ENCODE measurements at places on chromosomes 11 and 22.

DNA sequence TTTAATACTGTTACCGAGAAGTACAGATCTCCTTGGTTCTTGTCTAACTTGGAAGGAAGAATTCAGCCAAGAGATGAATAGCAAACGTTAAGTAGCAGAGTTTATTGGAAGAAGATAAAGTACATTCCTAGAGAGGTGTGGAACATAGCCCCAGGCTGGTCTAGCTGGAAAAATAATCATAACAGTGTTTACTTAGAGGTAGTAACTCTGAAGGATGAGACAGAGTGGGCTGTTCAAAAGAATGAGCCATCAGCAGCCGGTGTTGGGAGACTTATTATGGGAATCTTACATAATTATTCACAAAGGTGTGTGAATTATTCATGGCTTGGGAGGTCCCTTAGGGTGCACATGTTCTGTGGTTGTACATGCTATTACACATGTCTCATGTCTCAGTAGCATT lies 276.5 kb downstream of the LUZP2 start:
- DNase-seq, result no peak

DNA sequence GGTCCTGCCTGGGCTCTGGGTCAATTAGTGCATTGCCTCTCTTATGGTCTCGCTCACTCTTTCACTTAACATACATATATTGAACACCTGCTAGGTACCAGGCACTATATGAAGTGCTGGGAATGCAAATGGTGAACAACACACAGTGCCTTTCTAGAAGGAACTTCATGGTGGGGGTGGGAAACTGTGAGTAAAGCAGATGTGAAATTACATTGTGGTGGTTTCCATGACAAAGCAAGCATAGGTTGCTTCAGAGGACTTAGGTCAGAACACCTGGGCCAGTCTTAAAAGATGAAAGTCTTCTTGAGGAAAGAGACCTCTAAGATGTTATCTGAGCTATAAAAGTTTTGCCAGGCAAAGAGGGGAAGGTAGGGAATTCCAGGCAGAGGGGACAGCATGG lies 231.3 kb downstream of the BUD13 start:
- no peak for DNase-seq

- no peak for DNase-seq
Observed at GRCh38 chr22:50599816-50600455, 657 bp upstream of the MAPK8IP2 start.

DNA sequence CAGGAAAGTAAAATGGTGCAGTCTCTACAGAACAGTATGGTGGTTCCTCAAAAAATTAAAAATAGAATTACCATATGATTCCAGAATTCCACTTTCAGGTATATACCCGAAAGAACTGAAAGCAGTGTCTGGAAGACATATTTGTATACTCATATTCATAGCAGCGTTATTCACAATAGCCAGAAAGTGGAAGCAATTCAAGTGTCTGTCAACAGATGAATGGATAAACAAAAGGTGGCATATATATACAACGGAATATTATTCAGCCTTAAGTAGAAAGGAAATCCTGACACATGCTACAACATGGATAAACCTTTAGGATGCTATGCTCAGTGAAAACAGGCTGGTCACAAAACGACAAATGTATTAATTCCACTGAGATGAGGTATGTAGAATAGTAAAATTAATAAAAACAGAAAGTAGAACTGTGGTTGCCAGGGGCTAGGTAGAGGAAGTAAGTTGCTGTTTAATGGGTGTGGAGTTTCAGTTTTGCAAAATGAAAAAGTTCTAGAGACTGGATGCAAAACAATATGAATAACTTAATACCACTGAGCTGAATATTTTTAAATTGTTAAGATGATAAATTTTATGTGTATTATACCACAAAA lies 14.5 kb downstream of the SAA1 start:
- no peak for DNase-seq

- no peak for DNase-seq
Observed at GRCh38 chr11:35491231-35491871, 34.1 kb downstream of the PAMR1 start.

GRCh38 chr11:85698195-85698594 lies 12.2 kb upstream of the CCDC89 start:
- no peak for DNase-seq

DNA sequence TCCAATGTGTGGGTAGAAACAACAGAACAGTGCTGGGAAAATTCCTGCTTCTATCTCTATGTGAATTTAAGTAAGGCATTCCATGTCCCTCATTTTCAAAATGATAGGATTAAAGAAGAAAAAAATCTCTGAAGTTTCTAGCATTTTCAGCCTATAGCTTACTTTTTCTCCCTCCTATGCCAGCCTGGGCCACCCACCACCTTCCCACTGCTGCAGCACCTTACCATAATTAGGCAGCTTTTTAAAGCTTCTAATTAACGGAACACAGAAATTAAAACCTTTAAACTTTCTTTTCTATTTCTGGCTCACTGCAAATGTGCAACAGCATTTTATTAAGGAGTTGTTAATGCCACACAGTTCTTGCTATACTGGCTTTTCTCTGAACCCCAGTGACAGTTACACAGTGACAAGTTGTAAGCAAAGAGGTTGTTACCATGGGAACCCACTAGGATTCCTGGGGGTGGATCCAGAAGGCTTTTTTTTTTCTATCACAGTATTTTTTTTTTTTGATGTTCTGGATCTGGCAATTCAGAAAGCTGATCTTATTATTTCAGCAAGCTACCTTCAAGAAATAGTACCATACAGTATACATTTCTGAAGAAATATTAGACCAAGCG lies 20.2 kb downstream of the CELF1 start:
- no peak for DNase-seq

- DNase-seq, result no peak
Observed at GRCh38 chr11:13271060-13271693, 6.4 kb upstream of the BMAL1 start.

- no peak for DNase-seq
Observed at GRCh38 chr11:126317756-126318573, 14.1 kb downstream of the DCPS start.

GRCh38 chr11:134406264-134407185 lies 5.5 kb downstream of the B3GAT1 start:
- DNase-seq, result peak; percentile 70

GRCh38 chr11:132161403-132162078 lies 791.1 kb downstream of the NTM start:
- DNase-seq, result no peak

- no peak for DNase-seq
Observed at GRCh38 chr22:38038890-38039812, 18.1 kb upstream of the PICK1 start.

- no peak for DNase-seq
Observed at GRCh38 chr11:12494699-12495098, 117.3 kb downstream of the PARVA start.

- DNase-seq, result no peak
Observed at GRCh38 chr22:25853078-25853477, 111.1 kb downstream of the MYO18B start.

DNA sequence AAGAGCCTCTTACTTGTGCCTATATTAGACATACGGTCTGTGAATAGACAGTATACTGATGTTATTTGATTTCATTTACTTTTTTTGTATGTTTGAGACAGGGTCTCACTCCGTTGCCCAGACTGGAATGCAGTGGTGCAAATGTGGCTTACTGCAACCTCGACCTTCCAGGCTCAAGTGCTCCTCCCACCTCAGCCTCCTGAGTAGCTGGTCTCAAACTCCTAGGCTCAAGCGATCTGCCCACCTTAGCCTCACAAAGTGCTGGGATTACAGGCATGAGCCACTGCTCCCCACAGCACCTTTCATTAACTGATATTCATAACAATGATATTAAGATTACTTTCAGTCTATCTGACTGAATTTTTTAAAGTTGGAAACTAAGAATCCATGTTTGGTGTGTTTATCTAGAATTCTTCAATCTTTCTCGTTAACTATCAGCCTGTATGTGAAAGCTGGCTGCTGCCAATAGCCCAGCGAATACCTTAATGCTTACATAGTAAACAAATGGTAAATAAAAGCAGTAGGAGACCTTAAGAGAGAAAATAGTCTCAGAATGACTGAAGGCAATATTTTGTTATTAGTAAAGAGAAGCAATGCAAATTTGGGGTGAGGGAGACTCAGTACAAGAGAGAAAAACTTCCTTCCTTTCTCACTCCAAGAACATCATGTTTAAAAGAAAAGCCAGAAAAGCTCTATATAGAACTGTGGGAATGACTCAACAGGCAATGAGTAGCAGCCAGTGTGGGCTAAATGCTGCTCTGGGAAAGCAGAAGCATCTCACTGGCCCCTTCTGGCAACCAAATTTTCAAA lies 101.9 kb downstream of the MRTFA start:
- no peak for DNase-seq

DNA sequence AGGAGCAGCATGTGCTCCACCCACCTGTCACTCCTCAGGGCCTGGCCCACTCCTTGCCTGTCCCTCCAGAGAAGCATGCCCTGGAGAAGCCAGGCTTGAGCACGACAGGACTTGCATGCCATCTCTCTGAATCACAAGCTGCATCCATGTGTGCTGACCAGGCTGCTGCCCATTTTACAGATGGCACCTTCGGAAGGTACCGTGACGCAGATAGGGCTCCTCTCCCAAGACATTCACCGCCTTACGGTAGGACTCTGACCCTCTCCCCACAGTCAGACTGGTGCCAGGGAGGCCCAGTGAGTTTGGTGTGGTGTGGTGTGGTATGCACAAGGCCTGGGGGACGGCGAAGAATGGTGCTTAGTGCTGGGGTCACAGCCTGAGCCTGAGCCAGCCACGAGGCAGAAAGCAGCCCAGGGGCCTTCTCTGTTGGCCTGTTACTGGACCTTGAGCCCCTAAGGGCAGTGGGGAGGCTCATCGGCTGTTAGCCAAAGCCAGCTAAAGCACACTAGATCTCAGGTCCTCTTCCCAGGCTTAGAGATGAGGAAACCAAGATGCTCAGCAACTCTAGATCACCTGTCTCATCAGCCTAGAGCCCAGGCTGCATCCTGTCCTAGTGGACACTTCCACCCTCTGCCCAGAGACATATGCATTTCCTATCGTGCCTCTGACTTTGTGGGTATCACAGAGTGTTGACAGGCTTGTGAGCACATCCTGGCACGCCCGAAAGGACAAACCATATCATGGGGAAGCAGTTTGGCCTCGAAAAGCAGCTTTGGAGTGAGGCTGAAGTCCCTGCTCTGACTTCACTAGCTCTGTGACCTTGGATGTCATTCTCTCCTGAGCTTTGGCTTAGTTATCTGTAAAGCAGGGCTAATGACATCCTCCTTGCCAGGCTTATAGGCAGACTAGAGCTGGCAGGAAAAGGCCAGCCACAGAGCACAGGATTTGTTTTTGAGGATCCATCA lies 17.8 kb downstream of the CYB5R2 start:
- no peak for DNase-seq

GRCh38 chr11:121722431-121723245 lies 269.9 kb upstream of the SORL1-AS1 start:
- peak; percentile 98 for DNase-seq

DNA sequence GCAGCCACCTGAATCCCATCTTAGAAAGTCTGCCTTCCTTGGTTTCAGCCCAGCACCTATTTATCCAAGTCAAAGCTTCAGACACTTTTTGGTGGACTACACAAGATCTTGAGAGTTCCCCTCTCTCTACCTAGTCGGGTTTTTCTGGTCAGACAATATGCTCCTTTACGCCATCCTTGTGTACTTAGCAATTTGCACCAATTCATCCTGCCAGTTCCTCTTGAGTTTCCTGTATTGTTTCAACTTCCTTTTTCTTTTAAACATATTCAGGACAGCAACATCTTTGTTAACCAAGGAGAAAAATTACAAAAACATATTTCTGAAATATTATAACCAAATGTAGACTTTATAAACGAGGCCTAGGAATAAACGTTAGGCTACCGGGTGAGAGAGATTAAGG lies 368.2 kb upstream of the CADM1 start:
- no peak for DNase-seq
